Inflammatory macrophage treated with lipopolysaccharide for 4 hours (primary cell): ENCODE measurements at places on chromosomes 13 and 19.

- DNase-seq: no peak
These were observed 278 bp upstream of the ZNF274 start for GRCh38 chr19:58182577-58182988.

GRCh38 chr19:7078008-7078407, 8.5 kb downstream of the ZNF557 start:
- no peak for DNase-seq

DNA sequence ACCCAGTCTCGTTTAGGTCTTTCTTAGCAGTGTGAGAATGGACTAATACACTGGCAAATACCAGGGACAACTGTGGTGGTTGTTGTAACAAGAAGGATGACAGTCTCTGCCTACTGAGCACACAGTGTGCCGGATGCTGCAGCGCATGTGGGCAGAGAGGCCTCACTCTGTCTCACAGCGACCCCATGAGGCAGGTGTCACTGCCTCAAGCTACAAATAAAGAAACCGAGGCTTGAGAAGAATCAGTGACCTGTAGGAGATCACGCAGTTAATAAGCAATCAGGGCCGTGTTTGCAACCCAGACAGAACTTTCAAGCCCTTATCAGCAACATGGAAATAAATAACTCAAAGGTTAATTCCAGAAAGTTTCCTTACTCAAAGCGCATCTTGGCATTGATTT, 40.5 kb upstream of the GAS6 start:
- no peak for DNase-seq

DNA sequence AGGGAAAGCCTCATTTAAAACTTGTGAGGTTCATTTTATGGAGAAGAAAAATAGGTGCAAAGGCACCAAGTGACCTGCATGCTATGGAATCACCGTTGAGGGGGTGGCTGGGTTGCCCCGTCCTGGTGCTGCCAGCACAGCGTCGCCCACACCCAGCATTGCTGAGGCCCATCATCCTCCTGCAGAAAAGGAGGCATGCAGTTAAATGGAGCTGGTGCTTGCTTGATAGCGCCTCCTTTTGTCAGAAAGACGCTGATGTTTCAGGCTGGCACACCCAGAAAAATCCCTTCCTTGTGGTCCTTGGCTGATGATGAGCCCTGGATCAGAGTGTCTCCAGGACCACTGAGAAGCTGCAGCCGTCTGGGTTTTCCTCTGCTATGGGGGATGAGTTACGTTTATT, 36.9 kb downstream of the DHRS12 start:
- no peak for DNase-seq

DNA sequence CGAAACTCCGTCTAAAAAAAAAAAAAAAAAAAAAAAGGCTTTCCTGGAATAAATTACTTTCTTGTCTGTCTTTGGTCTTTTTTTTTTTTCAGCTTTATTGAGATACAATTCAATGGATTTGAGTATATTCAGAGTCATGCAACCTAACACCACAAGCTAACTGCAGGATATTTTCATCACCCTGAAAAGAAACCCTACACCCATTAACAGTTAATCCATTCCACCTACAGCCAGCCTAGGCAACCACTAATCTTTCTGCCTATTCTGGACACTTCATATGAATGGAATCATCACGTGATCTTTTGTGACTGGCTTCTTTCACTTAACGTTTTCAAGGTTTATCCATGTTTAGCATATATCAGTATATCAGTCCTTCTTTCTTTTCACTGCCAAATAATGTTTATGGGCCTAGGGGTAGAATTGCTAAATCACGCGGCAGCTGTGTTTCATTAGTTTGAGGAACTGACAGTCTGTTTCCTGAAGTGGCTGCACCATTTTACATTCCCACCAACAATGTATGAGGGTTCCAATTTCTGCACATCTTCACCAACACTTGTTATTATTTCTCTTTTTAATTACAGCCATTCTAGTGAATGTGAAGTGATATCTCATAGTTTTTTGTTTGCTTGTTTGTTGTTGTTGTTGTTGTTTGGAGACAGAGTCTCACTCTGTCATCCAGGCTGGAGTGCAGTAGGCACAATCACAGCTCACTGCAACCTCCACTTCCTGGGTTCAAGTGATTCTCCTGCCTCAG, 19.9 kb downstream of the LRFN3 start:
- no peak for DNase-seq

DNA sequence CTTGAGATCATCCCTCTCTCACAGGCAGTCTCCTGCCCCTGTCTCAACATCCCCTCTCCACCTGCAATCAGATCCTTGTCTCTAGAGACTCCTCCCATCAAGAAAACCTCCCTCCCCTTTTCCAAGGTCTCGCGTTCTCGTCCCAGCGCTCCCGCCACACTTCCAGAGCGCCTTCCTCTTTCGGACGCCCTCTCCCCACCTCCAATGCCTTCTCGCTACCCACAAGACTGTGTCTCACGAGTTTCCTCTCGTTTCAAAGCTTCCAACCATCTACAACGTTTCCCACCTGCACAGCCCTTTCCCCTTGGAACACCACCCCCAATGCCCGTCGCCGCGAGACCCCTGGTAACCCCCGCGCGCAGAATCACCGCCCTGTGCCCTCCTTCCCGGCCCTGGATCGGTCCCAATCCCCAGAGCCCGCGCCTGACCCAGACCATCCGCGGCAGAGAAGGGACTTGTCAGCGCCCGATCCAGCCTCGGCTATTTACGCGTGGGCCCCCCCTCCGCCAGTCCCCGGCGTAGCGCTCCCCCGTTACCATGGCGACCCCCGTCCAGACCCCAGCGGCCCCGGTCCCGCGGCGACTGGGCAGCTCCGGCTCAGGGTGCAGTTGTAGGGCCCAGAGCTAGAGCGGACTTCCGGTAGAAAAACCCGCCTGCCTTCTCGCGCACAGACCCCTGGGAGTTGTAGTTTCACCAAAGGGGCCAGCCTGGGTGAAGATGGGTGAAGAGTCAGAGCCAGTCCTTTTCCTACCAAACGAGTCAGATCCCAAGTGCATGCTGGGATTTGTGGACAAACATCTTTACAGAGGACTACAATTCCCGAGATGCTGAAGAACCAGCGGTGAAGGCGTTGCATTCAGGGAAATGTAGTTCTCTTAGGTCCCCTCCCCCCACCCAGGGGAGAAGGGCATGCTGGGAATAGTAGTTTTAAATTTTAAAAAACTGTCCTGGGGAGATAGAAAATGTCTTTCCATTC, at the start of gene AP2S1:
AP2S1 (minus strand) TSS at position 619 of the 976 bp plus-strand sequence; CDS start at position 539, 80 bp downstream.
- peak; percentile 98 for DNase-seq

- no peak for DNase-seq
These were observed 53.2 kb downstream of the TMED1 start for GRCh38 chr19:10782795-10783194.

DNA sequence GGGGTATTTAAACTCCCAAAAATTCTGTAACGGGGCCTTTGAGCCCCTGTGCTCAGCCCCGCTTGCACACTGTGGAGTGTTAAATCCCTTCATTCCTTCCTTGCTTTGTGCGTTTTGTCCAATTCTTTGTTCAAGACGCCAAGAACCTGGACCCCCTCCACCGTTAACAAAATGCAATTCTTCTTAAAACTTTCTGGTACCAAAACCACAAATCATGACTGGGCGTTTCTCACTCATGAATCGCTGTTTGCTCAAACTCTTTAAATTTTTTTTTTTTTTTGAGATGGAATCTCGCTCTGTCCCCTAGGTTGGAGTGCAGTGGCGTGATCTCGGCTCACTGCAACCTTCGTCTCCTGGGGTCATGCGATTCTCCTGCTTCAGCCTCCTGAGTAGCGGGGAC, 881 bp downstream of the ZNF20 start:
- DNase-seq: no peak

- DNase-seq: no peak
These were observed 146.2 kb downstream of the TNFRSF19 start for GRCh38 chr13:23716401-23716800.

- no peak for DNase-seq
These were observed 57.0 kb downstream of the ERCC5 start for GRCh38 chr13:102902789-102903347.

DNA sequence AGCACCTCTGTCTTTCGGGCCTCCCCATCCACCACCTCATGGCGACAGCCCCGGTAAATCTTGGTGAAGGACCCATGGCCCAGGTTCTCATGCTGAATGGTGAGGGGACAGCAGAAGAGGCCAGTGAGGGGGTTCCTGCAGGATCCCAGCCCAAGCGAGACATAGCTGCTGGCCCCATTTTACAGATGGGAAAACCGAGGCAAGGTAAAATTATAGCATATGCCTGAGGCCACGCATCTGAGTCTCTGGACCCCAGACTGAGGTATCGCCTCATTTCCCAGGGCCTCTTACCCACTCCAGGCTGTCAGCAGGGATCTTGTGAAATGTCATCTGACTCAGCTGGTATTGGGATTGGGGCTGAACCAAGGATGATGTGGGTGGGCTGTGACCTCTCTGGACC, 9.8 kb downstream of the JAK3 start:
- peak; percentile 10 for DNase-seq

DNA sequence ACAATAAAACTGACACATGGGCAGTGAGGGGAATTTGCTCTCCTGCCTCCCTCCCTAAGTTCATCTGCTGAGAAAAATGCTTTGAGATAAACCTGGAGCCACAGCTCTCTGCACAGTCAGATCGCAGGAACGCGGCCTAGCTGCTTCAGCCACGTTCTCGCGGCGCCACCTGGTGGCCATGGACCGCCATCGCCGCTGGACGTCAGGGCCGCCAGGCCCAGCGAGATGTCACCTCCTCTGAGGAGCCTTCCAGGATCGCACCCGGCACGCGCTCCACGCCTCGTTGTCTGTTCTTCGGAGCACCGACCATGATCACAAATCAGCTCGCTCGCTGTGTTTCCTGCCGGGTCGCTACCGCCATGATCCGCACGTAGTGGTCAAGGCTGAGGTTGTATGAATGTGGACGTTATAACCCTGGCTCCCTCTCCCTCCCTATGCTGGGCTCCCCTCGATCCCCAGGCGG, 20.6 kb upstream of the USP29 start:
- DNase-seq: peak; percentile 30

DNA sequence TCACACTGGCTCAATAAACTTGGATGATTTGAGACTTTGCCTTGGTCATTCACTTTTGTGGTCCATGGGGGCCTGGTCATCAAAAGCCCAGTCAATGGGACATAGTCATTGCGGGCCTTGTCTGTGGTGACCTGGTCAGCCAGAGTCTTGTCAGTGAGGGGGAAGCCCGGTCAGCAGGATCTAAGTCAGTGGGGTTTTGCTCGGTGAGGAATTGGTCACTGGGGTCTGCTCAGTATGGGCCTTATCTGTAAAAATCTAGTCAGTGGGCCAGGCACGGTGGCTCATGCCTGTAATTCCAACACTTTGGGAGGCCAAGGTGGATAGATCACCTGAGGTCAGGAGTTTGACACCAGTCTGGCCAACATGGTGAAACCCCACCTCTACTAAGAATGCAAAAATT, 63.7 kb upstream of the TPM4 start:
- DNase-seq: no peak

DNA sequence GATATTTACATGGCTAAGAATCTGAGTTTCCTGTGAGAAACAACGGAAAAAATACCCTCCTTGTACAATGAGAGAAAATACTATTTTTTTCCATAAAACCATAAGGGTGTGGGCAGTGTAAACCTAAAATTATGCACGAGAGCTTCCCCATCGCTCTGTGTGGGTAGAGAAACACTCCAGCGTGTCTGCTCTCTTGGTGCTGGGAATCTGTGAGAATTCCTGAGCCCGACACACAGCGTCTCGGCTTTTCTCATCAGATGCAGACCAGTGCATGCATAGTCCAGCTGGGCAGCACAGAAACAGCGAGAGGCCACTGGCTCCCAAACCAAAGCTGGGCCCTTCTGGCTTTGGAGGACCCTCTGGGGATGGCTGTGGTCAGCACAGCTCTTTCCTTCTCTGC, 12.0 kb downstream of the PLPP2 start:
- DNase-seq: no peak

GRCh38 chr19:41879670-41880328, 2.7 kb downstream of the CD79A start:
- DNase-seq: no peak

DNA sequence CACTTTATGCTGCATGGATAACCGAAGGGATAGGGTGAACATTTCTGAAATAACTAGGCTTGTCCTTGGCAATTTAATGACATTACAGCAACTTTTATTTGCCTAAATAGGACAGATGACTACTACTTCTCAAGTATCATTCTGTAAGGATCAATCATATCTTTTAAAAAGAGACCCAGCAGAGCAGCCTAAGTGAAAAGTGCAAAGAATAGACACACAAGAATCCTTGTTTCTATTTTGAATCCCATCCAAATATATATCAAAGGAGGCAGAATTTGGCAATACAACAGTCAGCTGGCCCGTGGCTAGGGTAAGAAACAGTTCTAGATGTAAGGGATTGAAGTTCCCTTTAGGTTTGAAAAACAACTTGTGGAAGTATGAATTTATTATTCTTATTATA, 6.9 kb downstream of the THSD1 start:
- DNase-seq: no peak

DNA sequence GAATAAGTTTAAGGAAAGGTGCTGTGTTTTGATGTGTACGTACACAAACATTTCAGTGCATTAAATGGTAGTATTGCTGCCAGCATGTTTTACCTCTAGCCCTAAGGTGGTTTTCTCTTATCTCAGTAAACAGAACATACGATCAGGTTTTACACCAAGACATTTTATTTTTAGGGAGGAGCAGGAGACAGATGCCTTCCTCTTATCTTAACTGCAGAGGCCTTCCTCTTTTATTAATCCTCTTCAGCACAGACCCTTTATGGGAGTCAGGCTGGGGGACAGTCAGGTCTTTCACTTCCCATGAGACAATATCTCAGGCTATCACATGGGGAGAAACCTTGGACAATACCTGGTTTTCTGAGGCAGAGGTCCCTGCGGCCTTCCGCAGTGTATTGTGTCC, 14.9 kb upstream of the ZNF611 start:
- no peak for DNase-seq

DNA sequence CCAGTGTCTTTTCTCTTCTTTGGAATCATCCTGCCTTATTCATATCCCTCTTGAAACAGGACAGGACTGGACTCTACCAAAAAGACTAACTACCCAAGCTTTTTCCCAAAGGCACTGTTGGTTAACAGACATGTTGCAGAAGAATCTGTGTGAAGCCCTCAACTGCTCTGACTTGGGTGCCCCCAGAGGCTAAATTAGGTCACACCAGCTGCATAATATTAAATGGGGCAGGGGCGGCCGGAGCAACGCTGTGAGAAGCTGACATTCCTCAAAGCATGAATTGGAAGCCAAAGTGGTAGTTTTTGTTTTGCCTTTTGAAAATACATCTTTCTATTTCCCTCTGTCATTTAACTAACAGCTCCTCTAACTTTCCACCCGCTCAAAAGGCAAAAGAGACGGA, 185.9 kb downstream of the LHFPL6 start:
- DNase-seq: no peak

DNA sequence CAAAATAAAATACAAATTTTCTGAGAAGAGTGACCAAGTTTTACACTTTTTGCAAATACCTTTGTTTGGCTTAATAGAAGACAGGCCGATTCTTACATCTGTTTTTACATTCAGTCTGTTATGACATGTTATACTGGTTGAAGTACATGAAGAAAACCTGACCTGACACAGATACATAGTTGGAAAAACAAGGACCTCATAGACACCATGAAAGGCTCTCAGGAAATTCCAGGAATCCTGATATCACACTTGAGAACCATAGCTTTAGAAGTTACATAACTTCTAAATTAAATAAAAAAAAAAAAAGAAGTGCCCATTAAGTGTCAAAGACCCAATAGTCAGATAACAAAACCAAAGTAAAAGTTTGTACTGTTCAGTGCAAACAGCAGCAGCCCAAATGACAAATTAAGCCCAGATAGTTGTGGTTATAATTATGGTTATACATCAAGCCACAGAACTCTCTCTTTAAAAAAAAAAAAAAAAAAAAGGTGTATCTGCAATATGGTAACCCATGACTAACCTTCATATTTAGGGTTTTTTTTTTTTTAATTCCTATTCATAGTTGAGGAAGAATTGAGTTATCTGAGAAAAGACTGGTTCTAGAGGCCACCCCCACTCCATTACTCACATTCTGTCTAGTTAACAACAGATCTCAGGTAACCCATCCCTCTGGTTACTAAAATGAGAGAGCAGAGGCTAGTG, 19.8 kb downstream of the RBM26 start:
- DNase-seq: no peak
